ENCODE measurements at places on chromosomes 5 and 9.

DNA sequence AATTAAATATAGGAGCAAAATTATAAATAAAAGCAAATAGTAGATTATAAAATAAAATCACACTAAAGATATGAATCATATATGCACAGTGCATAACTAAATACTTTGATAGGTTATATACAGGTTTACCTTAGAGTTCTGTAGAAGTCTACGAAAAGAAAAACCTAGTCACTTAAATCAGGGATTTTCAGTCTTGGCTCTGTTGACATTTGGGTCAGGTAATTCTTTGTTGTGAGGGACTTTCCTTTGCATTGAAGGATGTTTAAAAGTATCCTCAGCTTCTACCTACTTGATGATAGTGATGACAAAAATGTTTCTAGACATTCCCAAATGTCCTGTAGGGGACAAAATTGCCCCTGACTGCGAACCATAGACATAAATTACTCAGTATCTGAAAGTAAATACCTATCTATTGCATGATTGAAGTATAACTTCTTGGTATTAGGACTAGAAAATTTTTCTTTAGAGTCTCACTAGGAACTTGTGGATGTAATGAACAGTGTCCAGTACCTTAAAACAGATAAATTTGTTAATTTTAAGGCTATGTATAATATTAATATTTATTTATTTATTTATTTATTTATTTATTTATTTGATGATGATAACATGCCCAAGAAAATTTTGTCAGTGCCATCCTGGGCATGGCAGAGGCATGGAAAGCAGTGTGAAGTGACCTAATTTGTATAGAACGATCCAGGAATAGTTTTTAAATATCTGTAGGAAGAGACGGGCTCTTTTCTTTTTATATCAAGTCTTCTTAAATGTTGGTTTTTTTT, 44.0 kb upstream of the LRRC70 start:
- DNase-seq: no peak

GRCh38 chr5:72166070-72166979, 59.0 kb downstream of the MAP1B start:
- DNase-seq: no peak

DNA sequence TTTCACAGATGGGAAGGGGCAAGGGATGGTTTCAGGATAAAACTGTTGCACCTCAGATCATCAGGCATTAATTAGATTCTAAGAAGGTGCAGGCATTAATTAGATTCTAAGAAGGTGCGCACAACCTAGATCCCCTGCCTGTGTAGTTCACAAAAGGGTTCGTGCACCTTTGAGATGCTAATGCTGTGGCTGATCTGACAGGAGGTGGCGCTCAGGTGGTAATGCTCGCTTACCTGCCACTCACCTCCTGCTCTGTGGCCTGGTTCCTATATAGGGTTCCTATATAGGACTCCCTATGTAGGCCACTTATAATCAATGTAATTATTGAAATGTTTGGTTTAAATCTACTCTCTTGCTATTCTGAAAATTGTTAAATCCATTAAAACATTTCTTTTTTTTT, 171.0 kb downstream of the MSX2 start:
- no peak for DNase-seq

- no peak for DNase-seq
These were observed 26.7 kb downstream of the CLTA start for GRCh38 chr9:36217256-36217968.

DNA sequence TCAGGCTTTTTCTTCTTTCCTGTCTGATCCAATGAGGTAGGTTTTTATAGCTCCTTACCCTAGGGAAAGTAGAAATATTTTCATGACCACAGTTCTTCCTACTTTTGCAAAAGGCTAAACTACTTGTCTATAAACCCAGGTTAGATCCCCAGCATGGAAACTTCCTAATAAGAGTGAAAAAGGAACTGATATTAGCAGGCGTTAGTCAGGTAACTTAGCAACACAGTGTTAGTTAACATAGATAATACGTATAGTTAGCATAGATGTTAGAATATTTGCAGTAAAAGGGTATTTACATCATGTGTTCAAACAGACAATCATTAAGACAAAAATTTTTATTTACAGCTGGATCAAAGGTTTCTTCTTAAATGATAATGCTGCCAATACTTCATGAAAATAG, 162.9 kb upstream of the DAB2 start:
- DNase-seq: no peak

GRCh38 chr9:13445103-13445500, 165.6 kb upstream of the MPDZ start:
- no peak for DNase-seq

DNA sequence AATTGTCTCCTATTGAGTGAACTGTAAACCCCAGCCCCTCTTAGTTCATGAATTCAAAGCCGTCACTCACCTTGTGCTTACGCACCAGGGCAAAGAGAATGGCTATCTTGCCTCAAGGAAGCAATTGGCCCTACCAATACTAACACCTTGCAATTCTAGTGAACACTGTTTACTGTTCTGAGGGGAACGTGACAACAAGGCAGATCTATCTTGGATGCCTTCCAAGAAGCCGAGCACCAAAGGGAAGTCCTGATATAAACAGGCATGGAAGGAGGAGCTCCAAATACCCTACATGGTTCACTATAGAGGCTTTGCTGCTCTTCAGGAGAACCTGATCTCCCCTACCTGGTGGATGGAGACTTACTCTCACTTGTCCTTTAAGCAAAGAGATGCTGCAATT, 1.7 kb upstream of the PLPPR1 start:
- no peak for DNase-seq

DNA sequence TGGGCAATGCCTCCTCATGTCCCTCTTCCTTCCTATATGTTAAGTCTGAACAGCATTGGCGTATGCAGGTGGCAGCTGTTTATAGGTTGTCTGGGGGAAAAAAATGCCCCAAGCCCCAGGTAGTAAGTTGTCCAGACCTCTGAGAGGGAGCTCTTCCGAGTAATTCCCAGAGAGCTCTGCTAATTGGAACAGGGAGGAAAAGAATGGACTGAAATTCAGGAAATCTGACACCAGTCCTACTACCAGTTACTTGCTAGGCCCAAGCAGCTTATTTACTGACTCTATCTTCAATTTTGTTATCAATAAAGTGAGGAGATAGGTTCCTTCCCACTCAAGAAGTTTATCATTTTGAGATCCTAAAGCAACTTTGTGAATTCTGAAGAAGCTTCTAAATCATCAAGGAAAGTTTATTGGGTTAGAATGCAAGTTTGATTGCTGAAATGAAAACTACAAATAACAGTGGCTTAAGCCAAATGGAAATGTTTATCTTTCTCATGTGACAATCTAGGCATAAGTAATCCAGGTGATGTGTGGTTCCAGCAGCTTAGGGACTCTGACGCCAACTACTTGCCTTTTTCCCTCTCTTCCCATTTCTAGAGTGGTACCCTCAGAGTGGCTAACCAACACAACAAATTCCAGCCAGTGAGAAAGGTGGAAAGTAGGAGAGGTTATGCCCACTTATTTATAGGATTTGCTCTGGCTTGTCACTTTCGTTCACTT, 5.6 kb downstream of the STK32A start:
- DNase-seq: no peak

DNA sequence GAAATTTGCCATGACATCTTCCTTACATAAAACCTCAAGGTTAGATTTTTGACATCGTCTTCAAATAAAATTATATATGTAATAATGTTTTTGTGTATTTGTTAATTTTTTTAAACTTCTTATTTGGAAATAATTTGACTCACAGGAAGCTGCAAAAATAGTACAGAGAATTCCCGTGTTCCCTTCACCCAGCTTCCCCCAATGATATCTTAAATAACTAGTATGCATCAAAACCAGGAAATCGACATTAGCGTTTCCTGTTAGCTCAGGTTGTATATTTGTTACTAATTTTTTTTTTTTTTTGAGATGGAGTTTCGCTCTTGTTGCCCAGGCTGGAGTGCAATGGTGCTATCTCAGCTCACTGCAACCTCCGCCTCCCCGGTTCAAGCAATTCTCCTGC, 86.3 kb upstream of the SPRY4 start:
- DNase-seq: no peak

DNA sequence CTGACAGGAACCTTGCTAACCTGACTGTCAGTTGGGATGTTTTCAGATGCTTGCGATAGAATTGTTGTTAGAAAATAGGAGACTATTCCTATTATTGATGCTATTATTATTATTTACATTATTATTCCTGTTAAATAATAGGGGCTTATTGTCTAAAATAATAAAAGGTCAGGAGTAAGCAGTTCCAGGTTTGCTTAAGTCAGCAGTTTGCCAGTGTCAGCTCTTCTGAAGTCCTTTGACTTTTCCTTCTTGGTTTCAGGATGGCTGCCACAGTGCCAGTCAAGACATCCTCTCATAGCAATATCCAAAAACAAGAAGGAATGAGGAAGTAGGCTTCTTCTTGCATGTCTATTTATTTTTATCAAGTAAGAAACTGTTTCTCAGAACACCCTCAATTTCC, 141.7 kb upstream of the MARCHF11 start:
- DNase-seq: no peak

- DNase-seq: no peak
These were observed 74.3 kb downstream of the GRAMD2B start for GRCh38 chr5:126497506-126497905.

DNA sequence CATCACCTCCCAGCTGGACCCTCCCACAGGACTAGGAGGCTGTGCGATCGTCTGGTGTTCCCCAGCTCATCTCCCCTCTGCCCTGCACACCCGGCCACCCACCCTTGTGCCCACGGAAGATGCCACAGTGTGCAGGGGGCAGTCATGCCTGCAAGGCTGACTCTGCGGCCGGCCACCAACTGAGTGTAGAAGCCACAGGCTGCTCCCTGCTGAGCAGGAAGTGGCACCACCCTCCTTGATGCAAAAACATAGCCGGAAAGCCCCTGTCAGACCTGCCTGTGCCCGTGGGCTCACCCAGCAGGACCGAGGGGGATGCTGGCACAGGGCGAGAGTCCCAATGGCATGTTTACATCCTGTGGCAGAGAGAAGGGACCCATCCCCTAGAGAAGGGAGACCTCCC, 40.3 kb upstream of the SLC12A7 start:
- peak; percentile 20 for DNase-seq

DNA sequence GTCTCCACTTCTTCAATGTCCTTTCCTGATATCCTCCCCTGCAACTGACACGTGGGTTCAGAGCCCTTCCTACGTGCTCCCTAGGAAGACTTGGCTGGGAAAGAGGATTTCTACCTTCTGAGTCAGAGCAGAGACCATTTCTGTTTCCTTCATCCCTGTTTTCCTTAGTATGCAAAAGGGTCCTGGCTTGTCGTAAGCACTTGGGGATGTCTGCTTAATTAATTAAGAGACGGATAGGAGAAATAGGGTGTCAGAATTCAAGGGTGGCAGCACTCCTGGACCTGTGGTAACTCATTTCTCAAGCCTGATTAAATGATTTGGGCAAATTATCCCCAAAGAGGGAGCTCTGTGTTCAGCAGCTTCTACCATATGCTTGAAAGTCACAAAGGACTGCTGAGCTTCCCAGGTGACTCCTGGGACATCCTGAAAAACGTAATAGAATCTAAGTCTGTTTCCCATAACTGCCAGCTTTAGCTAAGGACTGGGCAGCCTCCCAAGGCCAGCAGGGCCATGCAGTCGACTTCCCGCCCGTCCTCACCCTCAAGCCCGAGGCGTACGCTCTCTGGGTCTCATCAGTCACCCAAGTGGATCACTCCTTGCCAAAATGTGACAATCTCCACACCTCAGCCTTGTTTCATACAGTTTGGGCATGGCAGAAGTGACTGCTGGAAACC, 20.5 kb downstream of the ABCA1 start:
- no peak for DNase-seq

- no peak for DNase-seq
These were observed 62.0 kb downstream of the SLC27A6 start for GRCh38 chr5:129027260-129027659.

DNA sequence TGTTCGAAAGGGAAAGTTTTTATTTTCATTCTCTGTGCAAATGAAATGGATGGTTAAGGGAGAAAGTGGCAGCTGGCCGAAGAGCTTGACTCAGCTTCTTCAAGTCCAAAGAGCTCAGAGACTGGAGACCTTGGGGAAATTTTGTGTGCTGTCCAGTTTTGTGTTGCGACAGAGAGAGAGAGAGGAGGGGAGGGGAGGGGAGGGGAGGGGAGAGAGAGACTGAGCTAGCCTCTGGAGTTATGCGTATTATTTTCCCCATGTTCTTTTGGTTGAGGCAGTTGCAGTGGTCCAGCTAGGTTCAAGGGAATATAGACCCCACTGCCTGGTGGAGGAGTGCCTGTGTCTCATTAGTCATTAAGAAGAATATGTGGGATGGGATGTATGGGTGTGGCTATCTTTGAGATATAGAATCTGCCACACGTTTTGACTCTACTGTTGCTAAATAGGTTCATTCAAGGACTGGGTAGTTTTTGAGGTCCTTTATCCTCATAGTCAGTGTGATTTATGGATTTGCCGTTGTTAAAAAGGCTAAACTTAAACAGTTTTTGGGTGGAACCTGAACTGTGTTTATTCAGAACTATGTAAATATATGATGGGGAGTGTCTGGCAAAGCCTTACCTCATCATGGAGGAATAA, 69.7 kb downstream of the ARHGAP26 start:
- no peak for DNase-seq

- no peak for DNase-seq
These were observed 20.1 kb downstream of the DAPK1 start for GRCh38 chr9:87517732-87518131.

- no peak for DNase-seq
These were observed 45.8 kb downstream of the CDH10 start for GRCh38 chr5:24598956-24599355.

GRCh38 chr5:143051244-143052058, 281.3 kb downstream of the ARHGAP26 start:
- DNase-seq: no peak

DNA sequence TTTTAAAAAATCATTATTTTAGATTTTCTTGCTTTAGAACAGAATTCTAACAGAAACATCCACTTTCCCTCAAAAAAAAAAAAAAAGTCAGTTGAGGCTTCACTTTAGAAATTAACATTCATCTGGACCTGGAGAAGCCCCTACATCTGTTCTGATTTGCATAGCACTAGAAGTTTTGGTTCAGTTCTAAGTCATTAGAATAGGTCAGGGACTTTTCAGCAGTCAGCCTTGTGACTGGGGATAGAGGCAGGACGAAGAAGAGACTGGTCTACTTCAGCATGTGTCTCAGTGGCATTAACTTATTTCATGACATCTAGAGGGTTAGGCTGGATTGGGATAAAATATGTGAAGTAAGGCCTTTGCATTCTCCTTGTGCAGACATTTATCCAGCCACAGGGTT, 215.8 kb upstream of the DAB2 start:
- no peak for DNase-seq

- DNase-seq: no peak
These were observed 5.4 kb downstream of the NFIL3 start for GRCh38 chr9:91418215-91418610.

DNA sequence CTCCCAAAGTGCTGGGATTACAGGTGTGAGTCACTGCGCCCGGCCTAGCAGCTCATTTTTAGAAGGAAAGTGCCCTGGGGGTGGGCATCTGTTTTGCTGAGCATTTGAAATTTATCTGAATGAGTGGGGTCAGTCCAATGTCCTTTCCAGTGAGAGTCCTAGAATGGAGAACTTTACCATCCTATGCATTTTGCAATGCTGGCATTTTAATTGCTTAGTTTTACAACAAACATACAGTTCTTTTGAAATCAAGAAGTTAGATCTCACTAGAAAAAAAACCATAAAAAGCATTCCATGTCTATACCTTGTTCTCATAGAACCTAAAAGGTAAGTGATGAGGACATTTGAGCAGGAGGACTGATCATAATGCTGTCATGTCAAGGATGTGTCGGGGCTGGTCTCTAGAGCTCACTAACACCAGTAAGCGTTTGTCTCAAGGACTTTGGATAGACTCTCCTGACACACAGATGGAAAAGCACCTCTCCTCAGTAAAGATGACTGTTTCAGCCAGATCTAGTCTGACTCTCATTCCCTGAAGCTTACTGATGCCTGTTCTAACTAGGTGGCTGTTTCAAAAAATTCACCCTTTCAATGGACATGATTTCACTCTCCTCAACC, 83.9 kb downstream of the DCP2 start:
- no peak for DNase-seq

Data from stimulated activated naive CD8-positive, alpha-beta T cell treated with anti-CD3 and anti-CD28 coated beads, Interleukin-15, Interleukin-2, amounts not matched to agents 100 U/mL and 50 U/mL, for 24 hours (primary cell).